ENCODE measurements at places on chromosomes 5 and 9.
A peak's percentile ranks its signal among the peaks of the same experiment; 100 is the strongest.

DNA sequence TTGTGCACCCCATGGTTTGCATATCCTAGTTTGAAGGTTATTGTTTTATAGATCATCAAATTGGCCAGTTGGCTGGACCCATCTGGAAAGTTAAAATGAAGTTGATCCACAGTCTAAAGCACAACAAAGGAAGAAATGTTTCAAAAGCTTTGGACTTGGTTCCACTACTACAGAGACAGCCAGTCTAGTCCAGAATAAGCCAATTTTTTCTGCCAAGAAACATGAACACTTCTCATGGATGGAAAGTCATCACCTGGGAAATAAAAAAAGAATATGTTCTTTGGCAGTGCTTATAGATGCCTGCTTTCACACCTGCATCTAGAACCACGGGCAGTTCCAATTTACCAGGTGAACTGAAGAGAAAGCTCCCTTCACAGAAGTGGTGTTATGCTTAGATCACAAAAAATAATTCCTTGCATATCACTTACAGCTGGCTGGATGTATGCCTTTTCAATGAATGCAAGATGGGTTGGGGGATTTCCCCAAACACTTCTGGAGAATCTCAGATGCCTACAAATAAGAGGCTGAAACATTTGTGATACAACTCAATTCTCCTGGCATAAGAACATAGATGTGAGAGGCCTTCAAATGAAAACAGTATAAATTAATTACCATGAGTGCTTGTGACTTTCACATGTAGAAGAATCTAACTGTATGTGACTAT is 26.9 kb downstream of the C9 start:
- DNase-seq, result no peak

- no peak for DNase-seq
Observed at GRCh38 chr5:34718516-34718915, 62.4 kb downstream of the RAI14 start.

DNA sequence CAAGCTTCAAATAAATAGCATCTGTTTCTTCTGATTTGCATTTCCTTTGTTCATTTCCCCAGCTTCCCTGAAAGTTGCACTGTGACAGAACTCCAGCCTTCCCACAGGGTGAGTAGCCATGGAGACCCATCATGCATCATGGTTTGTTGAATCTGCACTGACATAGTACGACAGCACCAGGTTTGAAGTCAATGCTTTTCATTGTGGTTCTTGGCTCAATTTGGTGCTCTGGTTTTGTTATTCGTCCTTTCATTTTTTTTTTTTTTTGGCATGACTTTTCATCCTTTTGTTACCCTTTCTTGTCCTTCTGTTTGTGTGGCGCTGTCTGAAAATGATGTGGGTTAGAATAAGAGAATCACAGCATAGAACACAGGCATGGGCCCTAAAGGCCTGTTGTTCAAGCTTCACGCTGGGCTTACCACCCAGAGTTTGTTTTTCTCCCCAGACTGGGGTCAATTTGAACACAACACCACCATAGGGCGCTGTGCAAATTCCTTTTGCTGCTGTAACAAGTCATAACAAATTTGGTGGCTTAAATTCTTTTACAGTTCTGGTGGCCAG is 206.2 kb upstream of the CDH10 start:
- DNase-seq, result no peak

DNA sequence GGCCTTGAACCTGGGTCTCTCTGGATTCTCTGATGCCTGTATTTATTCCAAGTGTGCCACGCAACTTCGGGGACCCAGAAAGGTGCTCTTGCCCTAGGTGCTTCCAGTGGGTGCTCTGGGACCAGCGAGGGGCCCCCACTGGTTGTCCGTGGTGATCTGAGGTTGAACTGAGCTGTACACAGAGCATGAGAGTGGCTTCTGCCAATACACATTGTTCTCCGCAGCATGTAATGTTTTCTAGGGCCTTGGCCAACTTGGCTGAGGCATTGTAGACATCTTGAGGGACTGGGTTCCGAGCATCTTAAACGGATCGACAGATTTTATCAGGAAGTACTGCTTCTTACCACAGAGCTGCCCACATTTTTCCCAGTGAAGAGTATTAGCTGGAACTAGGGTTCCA is 117.9 kb downstream of the MTX3 start:
- DNase-seq, result no peak

GRCh38 chr5:10676224-10676623 is 84.8 kb downstream of the DAP start:
- DNase-seq, result no peak

DNA sequence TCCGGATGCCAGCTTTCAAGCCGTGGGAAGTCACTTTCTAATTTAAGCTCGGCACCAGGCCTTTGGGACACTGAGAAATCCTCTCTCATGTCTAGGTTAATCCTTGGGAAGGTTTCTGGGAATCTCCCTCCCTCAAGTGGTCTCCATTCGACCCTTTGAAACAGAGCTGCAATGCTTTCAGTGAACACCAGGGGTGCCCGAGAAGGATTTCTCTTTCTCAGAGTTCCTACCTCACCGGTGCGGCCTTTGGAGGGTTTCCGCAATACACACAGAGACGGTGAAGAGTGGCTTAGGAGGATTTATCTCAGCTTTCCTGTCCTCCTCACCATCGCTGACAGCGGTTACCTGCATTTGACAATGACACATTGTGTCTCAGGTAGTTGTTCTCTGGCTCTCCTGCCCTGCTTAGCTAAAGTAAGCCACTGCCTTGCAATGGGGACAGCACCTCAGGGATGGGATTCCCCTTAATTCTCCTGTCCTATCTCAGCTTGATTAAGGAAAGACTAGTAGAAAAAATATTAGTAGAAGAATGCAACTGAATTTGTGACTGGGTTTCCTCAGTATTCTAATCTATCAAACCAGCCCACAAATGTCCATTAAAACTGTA is 180.6 kb downstream of the GABRG2 start:
- no peak for DNase-seq

- no peak for DNase-seq
Observed at GRCh38 chr5:169569513-169569912, 14.1 kb upstream of the SPDL1 start.

- no peak for DNase-seq
Observed at GRCh38 chr9:13281356-13282016, 2.0 kb upstream of the MPDZ start.

DNA sequence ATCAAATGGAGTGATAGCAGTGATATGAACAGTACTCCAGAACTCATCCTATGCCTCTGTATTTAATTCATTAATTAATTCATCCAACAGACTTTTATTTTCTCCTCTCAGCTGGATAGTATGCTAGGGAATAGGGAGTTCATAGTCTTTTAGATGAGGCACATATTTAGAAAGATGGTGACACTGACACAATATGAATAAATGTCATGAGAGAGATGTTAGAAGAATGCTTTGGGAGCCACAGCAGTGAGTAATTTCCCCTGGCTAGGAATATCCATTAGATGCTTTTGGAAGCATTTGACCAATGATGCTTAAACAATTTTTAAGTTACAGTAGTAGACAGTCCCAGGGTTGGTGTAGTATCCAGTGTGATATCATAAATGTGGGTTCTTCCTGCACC is 428.7 kb upstream of the SGCD start:
- DNase-seq, result no peak

- no peak for DNase-seq
Observed at GRCh38 chr9:124631326-124631725, 124.1 kb upstream of the NR5A1 start.

DNA sequence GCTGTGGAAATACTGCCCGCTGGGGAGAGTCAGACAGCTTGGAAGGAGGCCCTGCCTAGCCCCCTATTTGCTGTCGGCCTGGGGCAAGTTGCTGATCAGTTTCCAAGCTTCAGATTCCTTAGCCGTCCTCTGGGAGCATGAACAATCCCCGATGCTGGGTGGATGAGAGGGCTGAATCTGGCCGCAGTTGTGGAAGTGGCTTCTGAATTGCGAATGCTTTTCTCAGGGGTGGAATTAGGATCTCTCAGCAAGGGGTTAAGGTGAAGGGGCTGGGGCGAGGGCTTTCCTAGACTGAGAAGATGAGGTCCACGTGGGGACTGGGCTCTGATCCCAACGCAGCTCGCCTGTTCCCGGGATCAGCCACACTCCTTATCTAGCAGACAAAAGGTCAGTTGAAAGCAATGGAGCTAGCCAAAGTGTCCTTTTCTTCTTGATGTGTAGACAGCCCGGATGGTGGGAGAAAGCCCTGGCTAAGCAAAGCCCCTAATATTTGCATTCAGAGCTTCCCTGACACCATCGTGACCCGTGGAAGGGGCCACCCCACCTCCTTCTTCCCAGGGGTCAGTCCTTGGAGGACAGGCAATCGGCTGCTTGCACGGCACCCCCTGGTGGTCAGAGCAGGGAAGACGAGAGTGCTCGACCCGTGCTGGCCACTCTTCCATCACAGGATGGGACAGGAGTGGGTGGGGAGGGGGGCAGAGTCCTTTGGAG is 54.9 kb downstream of the COL15A1 start:
- peak; percentile 16 for DNase-seq

- DNase-seq, result no peak
Observed at GRCh38 chr5:6768590-6769230, 55.5 kb downstream of the TENT4A start.

- no peak for DNase-seq
Observed at GRCh38 chr5:32709750-32710549, 1.2 kb upstream of the NPR3 start.
